Fibroblast of skin of back (primary cell): ENCODE measurements at places on chromosomes 16 and 17.

DNA sequence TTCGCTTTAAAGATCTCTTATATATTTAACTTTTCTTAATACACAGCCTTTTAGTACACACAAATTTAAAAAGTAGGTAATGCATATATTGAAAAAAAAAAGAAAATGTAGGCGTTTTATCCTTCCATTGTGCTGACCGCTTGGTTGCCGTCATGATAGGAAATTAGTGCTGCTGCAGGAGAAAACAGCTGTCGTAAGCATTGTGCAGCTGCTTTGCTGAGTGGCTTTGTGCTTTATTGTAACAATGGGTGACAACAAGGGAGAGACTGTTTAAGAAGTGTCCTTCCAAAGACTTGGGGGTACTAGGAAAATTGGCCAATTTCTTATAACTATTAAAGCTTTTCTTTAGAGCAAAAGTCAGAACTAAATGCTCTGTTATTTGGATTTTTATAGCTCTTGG, 5.0 kb downstream of the HERPUD1 start:
- no peak for DNase-seq

DNA sequence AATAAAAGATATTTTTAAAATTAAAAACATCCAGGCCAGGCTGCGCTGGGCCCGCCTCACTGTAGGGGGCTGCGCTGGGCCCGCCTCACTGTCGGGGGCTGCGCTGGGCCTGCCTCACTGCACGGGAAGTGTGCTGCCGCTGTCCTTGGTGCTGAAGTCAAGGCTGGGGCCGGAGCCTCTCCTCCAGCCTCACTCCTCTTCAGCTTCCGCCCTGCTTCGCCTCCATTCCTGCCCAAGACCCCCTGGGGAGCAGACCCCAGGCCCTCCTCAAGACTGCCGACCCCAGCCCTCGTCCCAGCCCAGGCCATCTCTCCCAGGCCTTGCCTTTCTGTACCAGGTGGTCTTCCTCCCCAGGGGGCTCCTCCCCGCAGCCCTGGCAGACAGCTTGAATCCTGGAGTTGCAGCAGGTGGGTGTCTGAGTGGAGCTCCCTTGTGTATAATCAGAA, 26.2 kb downstream of the ENDOV start:
- peak; percentile 54 for DNase-seq

DNA sequence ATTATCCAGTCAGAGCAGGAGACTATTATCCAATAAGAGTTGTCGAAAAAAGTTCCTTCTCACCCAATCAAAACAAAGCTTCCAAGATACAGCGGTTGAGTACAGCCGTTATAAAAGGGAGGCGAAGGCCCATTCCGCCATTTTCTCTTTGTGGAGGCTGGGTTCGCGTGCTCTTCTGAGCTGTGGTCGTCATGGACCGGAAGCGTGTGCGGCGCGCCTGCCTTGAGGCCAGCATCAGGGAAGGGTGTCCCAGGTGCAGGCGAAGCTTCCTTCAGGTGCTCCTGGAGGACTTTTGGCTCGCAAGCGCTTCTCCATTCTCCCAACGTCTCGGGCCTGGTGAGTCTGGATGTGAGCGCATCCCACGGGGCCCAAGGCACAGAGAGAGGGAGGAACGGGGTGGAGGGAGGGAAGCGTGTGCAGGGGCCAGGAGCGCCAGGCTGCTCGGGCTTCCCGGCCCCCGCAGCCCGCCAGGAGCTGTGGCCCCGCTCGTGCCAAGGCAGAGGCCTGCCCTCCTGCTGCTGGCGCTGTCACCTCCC, 99.2 kb downstream of the GOSR1 start:
- DNase-seq: no peak

- DNase-seq: peak; percentile 94
Measured at GRCh38 chr17:9371019-9371418, 204.6 kb downstream of the STX8 start.

DNA sequence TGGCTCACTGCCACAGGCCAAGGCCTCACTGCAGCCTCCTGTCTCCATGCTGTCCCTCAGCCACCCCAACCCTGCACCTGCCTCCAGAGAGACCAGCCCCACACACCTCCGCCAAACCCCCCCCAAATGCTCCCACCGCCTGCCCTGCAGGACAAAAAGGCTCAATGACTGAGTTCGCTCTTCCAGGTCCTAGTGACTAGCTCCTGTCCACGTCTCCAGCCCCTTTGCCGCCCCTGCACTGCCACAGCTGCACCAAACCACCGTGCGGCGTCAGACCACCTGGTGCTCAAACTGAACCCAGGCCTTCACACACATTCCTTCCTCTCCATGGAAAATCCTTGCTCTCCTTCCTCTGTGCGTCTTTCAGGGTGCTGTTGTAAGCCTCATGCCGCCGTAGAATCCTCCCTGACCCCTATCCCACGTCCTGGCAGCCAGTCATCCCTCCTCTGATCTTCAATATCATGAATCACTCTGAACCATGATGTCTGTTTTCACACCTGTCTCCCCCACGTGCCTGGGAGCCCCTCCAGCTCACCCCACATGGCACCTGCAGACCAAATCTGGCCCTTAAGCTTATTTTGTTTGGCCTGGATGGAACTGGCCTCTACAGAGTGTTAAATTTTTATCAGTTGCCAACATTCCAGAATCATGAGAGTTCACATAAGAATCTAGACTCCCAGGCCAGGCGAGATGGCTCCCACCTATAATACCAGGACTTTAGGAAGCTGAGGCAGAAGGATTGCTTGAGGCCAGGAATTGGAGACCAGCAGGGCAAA, 4.3 kb upstream of the GSG1L start:
- DNase-seq: peak; percentile 54

- DNase-seq: no peak
Measured at GRCh38 chr16:77748421-77749005, 26.2 kb downstream of the NUDT7 start.

GRCh38 chr16:3007957-3008689, 4.6 kb upstream of the CLDN9 start:
- DNase-seq: no peak

- peak; percentile 91 for DNase-seq
Measured at GRCh38 chr16:79770244-79771064, 169.9 kb upstream of the MAF start.

DNA sequence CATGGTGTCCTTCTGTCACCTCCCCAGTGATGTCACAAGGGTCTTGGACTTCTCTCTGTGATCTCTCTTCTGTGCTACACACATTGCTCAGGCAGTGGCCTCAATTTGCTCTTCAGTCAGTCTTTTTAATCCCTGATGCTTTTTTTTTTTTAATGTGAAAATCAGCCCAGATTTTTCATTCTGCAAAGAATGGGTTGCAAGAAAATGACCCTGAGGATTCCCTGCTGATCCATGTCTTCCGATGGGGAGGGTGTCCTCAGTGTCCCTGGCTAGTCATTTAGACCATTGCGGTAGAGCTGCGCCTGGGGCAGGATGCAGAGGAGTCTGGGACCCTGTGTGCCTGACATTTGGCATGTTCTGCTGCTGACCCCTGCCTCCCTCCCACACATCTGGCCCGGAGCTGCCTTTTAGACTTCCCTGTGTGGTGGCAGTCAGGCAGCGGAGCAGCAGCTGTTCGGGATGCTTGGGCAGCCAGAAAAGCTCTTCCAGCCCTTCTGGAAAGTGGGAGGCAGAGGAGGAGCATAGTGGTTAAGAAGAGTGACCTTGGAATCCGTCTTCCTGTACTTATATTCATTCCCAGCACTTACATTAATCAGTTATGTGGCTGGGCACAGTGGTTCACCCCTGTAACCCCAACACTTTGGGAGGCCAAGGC, 12.3 kb downstream of the GPT2 start:
- DNase-seq: no peak

- no peak for DNase-seq
Measured at GRCh38 chr17:13787636-13788035, 185.9 kb upstream of the HS3ST3A1 start.

GRCh38 chr17:45847747-45848146, 3.1 kb downstream of the SPPL2C start:
- DNase-seq: no peak

DNA sequence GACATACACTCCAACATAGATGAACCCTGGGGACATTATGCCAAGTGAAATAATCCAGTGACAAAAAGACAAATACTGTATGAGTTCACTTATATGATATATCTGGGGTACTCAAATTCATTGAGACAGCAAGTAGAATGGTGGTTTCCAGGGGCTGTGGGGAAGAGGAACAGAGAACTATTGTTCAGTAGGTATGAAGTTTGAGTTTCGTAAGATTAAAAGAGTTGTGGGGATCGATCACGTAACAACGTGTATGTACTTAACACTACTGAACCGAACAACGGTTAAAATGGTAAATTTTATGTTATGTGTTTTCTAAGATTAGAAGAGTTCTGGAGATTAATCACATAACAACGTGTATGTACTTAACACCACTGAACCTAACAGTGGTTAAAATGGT, 100.8 kb downstream of the HS3ST3A1 start:
- DNase-seq: no peak

GRCh38 chr17:35244341-35245195, 1.7 kb downstream of the SLFN5 start:
- peak; percentile 96 for DNase-seq

DNA sequence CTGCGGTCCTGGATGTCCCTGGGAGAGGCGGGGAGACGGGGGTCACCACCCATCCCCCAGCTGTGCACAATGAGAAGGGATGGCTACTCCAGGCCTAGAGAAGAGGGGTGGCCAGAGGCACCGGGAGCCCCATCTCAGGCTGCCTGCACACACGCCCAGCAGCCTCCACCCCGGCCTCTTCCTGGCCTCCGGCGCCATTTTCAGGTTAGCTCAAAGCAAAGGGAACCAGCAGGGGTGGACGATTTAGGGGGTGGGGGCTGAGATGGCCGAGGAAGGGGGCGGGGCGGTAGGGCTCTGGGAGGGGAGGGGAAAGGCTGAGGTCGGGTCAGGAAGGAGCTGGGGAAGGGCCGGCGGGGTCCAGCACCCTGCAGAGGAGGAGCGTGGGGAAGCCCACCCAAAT, 42.8 kb downstream of the SRCIN1 start:
- no peak for DNase-seq

- DNase-seq: no peak
Measured at GRCh38 chr17:65070620-65071019, 14.1 kb upstream of the GNA13 start.

DNA sequence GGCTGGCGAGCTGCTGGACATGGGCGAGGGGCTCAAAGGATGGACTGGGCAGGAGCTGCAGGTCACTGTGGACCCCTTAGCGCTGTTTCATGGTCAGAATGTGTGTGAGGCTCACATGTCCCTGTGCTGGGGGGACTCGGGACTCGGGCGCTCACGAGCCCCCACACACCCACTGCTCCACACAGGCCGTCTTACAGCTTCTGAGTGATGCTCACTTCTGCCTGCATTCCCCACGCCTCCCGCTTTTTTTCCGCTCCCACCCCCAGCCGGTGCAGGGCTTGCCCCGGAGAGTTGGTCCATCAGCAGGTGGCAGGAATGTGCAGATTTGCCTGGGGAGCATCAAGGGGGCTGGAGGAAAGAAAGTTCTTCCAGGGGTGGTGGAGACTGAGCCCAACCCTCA, 20.2 kb upstream of the JPT2 start:
- no peak for DNase-seq

GRCh38 chr17:3771140-3771539, 29.8 kb downstream of the ITGAE start:
- DNase-seq: no peak

GRCh38 chr16:48481772-48482171, 96.6 kb upstream of the SIAH1 start:
- DNase-seq: no peak

- peak; percentile 54 for DNase-seq
Measured at GRCh38 chr17:4899341-4900230, at the start of gene C17orf107. C17orf107 (plus strand) TSS chr17:4899536; CDS start chr17:4899763, 227 bp downstream.

DNA sequence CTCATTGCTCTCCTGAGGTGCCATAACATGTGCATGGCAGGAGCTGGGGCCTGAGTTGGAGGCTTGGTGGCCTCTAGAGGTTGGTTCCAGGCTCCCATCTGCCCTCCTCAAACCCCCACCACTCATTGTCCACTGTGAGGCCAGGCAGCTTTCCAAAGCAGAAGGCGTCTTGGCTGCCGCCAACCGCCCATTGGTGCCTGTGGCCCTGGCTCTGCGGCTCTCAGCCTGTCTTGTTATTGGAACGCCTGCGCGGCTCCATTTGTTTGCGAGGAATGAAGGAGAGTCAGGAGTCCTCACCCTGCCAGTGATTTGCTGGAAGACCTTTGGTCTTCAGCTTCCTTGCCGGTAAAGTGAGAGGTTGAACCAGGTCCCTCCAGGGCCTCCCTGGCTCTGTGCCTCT, 43.6 kb downstream of the OR1D5 start:
- no peak for DNase-seq
